ENCODE measurements at places on chromosomes 5 and 9. TPM values are rescaled to one million over a fixed set of nuclear protein-coding genes. Genes with fewer than 3 reads are reported as not detected.

Gene CDX1
- not detected for total RNA-seq

Gene SEMA4D
- 317 TPM for total RNA-seq

Gene HRH2
- total RNA-seq, result 34.3 TPM

Gene ATOX1
- 82.8 TPM for total RNA-seq

Gene GAS1
- 0.32 TPM for total RNA-seq

Gene CCL27
- 0.55 TPM for total RNA-seq

Gene CCNO
- 0.27 TPM for total RNA-seq

Gene PCDHA10
- not detected for total RNA-seq

- no peaks in the 10 kb centered on the region for H3K27me3 ChIP-seq
- peak; percentile 44 for DNase-seq
- no peaks in the 10 kb centered on the region for H3K4me1 ChIP-seq
- H3K4me3 ChIP-seq, result no peak overlapping the region
Observed at GRCh38 chr9:84397151-84397728, 56.7 kb upstream of the SLC28A3 start.

GRCh38 chr5:141172381-141173204 lies at the start of gene PCDHB7:
PCDHB7 (plus strand) TSS chr5:141172644; CDS start chr5:141172836, 192 bp downstream.
- no peak within 1 kb of the TSS for H3K4me3 ChIP-seq
- H3K27ac ChIP-seq, result no peak within 1 kb of the TSS
- H3K27me3 ChIP-seq, result no peaks in the 10 kb centered on the region
- no peak for DNase-seq
- H3K36me3 ChIP-seq, result no peaks in the 10 kb centered on the region
- H3K4me1 ChIP-seq, result no peaks in the 10 kb centered on the region

GRCh38 chr9:84371737-84372136 lies 31.2 kb upstream of the SLC28A3 start:
- no peak overlapping the region for H3K4me3 ChIP-seq
- no peaks in the 10 kb centered on the region for H3K4me1 ChIP-seq
- peaks cover 9% of the 10 kb centered on the region for H3K27me3 ChIP-seq
- no peaks in the 10 kb centered on the region for H3K36me3 ChIP-seq
- H3K27ac ChIP-seq, result no peak overlapping the region

GRCh38 chr9:137295849-137296669 lies 6.0 kb downstream of the NRARP start:
- peaks cover 5% of the 10 kb centered on the region for H3K4me1 ChIP-seq
- no peak overlapping the region for H3K27ac ChIP-seq
- H3K27me3 ChIP-seq, result peaks cover 37% of the 10 kb centered on the region
- no peak for DNase-seq
- H3K36me3 ChIP-seq, result no peaks in the 10 kb centered on the region

- H3K4me1 ChIP-seq, result no peaks in the 10 kb centered on the region
- H3K36me3 ChIP-seq, result no peaks in the 10 kb centered on the region
- H3K27ac ChIP-seq, result no peak overlapping the region
- no peak for DNase-seq
- no peaks in the 10 kb centered on the region for H3K27me3 ChIP-seq
Observed at GRCh38 chr9:25808554-25808953, 130.3 kb upstream of the TUSC1 start.

- no peaks in the 10 kb centered on the region for H3K4me1 ChIP-seq
- no peak overlapping the region for H3K27ac ChIP-seq
- no peak overlapping the region for H3K4me3 ChIP-seq
- H3K27me3 ChIP-seq, result no peaks in the 10 kb centered on the region
- no peak for DNase-seq
Observed at GRCh38 chr9:79220251-79220650, 351.5 kb upstream of the TLE4 start.

DNA sequence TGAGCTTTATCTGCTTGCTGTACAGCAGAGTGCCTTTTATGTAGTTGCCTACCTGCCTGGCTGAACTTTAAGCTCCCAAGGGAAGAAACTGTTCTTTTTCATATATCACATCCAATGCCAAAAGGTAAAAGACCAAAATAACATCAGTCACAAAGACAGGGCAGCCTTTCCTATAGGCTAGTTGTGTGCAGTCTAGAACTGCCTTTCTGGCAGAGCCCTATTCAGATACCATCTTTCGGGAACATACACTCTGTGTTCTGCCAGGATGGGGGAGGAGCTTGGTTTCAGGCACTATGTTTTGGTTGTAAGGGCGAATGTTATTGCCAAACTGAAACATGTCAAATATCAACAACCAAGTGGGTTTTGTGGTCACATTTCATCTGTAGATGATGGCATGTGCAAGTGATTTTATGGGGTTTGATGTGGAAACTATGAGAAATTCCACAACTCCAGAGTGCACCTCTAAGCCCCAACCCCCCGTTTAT lies 314.5 kb downstream of the ADGRV1 start:
- peaks cover 35% of the 10 kb centered on the region for H3K27me3 ChIP-seq
- H3K36me3 ChIP-seq, result no peaks in the 10 kb centered on the region
- peaks cover 39% of the 10 kb centered on the region for H3K4me1 ChIP-seq
- peak overlapping the region; percentile 18 for H3K27ac ChIP-seq
- no peak overlapping the region for H3K4me3 ChIP-seq
- no peak for DNase-seq

DNA sequence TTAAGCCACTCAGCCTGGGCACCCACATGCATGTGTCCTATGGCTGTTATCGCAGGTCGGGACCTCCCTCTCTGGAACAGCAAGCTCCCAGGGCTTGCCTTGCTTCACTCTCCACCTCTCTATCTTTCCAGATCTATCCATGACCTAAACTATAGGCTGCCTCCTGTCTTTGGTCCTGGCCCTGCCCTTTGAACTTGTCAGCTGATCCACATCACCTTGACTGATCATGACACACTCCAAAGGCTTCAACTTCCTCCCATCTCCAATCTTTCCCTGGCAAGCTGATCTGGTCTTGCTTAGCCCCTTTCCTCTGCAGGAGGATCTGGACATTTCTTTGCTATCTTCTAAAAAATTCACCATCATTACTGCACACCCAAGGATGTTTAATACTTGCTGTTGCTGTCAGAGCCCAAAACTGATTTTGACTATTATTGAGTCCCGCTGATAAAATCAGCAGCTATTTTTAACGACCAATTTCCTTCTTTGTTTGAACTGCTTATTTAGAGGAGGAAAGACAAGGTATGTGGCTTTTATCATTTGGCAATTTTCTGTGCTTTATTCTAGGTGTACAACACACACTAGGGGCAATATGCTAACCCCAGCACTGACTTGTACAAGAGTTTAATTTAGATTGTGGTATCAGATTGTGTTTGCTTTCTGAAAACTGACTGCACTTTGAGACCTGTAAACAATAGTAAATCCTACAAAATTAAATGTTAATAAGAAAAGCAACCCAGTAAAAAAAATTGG lies 33.5 kb downstream of the CARTPT start:
- H3K36me3 ChIP-seq, result no peaks in the 10 kb centered on the region
- H3K4me1 ChIP-seq, result peaks cover 3% of the 10 kb centered on the region
- H3K4me3 ChIP-seq, result no peak overlapping the region
- DNase-seq, result no peak
- peaks cover 3% of the 10 kb centered on the region for H3K27me3 ChIP-seq

DNA sequence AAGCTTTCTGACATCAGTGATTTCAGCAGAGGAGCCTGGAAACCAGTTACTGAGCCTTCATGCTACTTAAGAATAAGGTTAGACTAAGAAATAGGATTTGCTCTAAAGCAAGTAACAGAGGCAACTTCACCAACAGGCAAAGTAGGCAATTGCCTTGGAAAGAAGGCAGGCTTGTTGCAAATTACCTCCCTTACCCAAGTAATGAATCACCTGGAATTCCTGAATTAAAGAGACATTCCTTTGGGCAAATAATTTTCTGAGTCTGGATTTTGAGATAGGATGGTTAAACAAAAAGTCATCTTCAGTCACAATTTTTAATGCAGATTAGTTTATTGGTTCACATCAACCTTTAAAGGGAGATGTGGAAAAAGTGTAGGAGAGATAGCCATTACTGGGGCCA lies 92.8 kb downstream of the ITGA1 start:
- H3K36me3 ChIP-seq, result no peaks in the 10 kb centered on the region

GRCh38 chr5:30880514-30880913 lies 313.0 kb upstream of the CDH6 start:
- no peak for DNase-seq
- no peaks in the 10 kb centered on the region for H3K36me3 ChIP-seq
- H3K4me1 ChIP-seq, result no peaks in the 10 kb centered on the region
- no peaks in the 10 kb centered on the region for H3K27me3 ChIP-seq

- no peak for DNase-seq
- H3K36me3 ChIP-seq, result peaks cover 4% of the 10 kb centered on the region
- H3K4me1 ChIP-seq, result peaks cover 39% of the 10 kb centered on the region
- H3K4me3 ChIP-seq, result no peak overlapping the region
- H3K27me3 ChIP-seq, result peaks cover 27% of the 10 kb centered on the region
Observed at GRCh38 chr5:87029951-87030350, 237.7 kb upstream of the RASA1 start.

DNA sequence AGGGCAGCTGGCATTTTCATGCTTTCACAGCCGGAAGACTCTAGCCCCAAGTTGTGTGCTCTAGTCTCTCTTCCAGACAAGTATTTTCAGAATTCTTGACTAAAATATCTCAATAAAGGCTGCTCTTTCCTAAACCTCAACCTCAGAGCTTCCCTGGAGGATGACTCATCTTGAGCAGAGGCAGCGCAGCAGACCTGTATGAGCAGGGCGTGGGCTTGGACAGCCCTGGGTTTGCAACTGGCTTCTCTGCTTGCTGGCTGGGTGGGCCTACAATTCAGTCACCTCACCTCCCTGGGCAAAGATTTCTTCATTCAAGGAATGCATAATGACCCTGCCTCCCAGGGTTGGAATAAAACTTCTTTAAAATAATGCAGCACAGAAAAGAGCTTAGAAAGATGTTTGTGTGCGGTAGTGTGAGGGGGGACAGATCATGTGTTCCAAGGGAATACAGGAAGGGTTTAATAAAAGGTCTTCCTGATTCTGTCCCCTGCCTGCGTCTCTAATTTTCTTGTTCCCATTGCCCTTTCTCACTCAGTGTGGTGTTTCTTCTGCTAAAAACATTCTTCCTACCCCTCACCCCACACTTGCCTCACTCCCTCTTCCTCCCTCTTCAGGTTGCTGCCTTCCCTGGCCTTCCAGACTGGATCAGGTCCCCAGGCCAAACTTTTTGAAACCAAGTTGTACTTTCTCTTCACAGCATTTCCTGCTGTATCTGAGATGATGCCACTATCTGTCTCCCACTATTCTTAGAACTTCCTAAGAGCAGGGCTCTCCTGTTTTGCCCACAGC lies 39.4 kb upstream of the MAP1B start:
- no peaks in the 10 kb centered on the region for H3K4me1 ChIP-seq
- H3K27ac ChIP-seq, result no peak overlapping the region
- DNase-seq, result no peak
- H3K36me3 ChIP-seq, result no peaks in the 10 kb centered on the region
- H3K27me3 ChIP-seq, result peaks cover 3% of the 10 kb centered on the region

DNA sequence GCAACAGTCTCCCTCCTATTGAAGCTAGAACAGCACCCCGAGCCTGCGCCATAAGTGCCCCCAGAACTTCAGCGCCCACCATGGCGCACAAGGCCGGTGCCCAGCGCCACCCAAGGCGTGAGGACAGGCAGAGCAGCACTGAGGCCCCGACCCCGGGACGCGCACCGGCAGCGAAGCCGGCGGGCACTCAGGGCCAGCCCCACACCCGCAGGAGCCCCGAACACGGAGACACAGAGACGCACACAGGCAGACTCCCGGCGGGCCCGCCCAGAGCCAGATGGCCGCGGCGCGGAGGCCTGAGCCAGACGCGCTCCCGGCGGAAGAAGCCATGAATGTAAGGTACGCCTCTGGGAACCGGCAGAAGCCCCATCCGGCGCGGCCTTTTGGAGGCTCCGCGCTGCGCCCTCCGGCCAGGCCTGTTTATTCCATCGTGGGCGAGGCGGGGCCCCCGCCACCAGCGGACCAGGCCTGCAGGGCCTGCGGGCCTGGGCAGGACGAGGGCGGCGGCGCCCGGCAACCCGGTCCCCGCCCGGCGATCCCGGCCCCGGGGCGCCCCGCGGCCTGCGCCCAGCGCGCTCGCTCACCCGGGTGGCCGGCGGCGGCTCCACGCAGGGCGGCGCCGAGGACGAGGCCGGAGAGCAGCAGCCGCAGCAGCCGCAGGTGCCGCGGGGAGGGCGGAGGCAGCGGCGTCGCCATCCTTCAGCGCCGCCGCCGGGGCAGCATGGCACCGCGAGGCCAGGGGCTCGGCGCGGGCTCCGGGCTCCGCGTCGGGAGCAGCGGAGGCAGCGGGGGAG lies 486 bp downstream of the NPDC1 start:
- DNase-seq, result no peak
- peaks cover 29% of the 10 kb centered on the region for H3K27me3 ChIP-seq
- peak overlapping the region; percentile 60 for H3K4me3 ChIP-seq
- H3K36me3 ChIP-seq, result no peaks in the 10 kb centered on the region
- H3K4me1 ChIP-seq, result peaks cover 4% of the 10 kb centered on the region

- H3K4me3 ChIP-seq, result no peak overlapping the region
- no peak overlapping the region for H3K27ac ChIP-seq
- no peaks in the 10 kb centered on the region for H3K36me3 ChIP-seq
Observed at GRCh38 chr9:106059886-106060285, 365.5 kb downstream of the TMEM38B start.

GRCh38 chr9:37281541-37281940 lies 141.0 kb upstream of the GRHPR start:
- H3K27ac ChIP-seq, result no peak overlapping the region
- peaks cover 10% of the 10 kb centered on the region for H3K36me3 ChIP-seq
- no peaks in the 10 kb centered on the region for H3K27me3 ChIP-seq
- no peak for DNase-seq
- H3K4me1 ChIP-seq, result peaks cover 9% of the 10 kb centered on the region
- no peak overlapping the region for H3K4me3 ChIP-seq

DNA sequence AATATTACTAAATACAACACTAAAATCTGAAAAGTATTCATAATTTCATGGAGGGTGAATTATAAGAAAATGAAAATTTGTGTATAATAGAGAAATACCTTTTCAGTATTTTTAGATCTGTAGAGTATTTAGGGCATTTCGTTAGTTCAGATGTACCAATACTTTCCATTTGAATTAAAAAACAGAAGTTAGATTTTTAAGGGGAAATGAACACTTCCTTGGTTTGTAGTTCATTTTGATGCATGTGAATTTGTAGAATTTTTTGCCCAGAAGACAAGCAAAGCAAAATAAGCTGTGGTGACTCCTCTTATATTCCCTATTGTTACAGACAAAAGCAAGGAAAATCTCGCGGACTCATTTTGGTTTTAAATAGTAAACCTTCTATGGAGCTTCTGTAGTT lies 209.0 kb upstream of the RPS23 start:
- no peak overlapping the region for H3K4me3 ChIP-seq
- no peak for DNase-seq
- H3K27me3 ChIP-seq, result peaks cover 7% of the 10 kb centered on the region

DNA sequence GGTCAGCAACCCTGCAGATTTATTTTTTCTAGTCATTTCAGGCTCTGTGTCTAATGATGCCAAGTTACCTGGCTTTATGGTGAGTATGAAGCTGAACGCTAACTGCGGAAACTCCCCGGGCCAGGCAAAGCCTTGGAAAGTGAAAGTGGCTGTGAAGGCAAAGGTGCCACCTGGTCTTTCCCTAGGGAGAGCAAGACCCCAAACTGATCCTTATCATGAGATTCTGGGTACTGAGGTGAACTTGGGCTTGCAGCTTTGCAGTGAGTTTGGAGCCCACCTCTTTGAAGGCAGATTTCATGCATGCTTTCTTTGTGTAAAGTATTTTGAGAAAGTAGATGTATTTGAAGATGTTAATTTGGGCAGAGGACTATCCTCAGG lies 63.3 kb downstream of the CARTPT start:
- DNase-seq, result no peak
- H3K27me3 ChIP-seq, result peaks cover 7% of the 10 kb centered on the region
- H3K4me1 ChIP-seq, result peaks cover 15% of the 10 kb centered on the region
